ENCODE measurements at places on chromosomes 1 and 21.

- DNase-seq = no peak
Measured at GRCh38 chr21:17989780-17990179, 170.6 kb upstream of the C21orf91 start.

DNA sequence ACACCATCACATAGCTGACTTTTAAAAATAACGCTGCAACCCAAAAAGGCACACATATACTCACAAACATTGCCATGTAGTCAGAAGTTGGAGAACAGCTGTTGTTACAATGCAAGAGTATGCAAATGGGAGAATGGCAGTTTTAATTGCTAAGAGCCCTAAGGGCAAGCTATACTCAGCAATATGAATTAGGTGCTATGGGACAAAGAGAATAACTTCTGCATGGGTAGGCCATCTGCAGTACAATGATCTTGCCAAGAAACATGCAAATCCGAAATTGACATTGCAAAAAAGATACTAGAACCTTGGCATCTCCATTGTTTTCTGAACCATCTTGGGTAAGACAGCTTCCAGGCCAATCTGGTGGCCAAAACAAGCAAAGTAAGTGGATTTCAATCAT is 697.8 kb downstream of the LRRIQ3 start:
- no peak for DNase-seq

GRCh38 chr1:4322881-4323280 is 331.5 kb upstream of the AJAP1 start:
- no peak for DNase-seq

- no peak for DNase-seq
Measured at GRCh38 chr1:21378705-21379494, 61.0 kb upstream of the NBPF3 start.

DNA sequence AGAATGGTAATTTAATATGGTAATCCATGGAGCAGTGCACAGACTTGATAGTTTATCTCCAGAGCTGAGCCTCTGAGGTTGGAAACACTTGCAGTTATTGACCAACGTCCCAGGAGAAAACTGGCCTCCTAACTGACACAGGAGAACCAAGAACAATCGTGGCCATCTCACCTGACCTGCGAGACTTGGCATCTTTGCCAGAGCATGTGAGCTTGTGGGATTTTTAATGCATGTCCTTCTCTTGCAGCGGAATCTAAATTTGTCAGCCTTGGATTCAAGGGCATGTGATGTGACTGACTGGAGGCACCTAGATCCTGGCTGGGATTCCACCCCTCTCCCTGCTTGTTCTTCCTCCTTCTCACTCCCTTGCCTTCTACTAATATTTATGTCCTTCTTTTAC is 27.8 kb upstream of the SLC26A9 start:
- no peak for DNase-seq

- no peak for DNase-seq
Measured at GRCh38 chr1:156379420-156380165, 10.6 kb downstream of the RHBG start.

- no peak for DNase-seq
Measured at GRCh38 chr1:92973203-92973897, 12.1 kb upstream of the DIPK1A start.

- no peak for DNase-seq
Measured at GRCh38 chr1:228037401-228038386, 30.9 kb downstream of the WNT3A start.

DNA sequence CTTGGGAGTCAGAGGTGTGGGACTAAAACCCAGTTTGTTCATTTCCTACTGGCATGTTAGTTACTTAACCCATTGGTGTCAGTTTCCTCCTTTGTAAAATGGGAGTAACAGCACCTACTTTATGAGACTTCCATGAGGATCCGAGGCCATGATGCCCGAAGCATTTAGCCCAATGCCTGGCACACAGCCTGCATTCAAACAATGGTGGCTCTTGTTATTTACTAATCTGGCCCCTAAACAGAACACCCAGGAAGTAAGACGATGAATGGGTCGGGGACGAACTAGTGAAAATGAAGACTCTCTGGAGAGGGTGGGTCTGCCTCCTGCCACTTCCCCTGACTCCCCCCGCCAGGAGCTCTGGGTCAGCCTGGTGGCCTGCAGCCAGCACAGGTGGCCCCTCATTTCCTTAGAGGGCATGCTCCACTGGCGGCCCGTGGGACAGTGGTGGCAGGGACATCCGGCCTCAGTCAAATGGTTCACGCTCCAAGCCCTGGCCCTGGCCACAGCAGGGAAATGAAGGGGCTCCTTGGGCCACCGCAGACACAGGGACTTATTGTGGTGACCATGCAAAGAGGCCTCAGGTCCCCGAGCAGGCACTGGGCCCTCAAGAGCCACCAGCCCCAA is 9.5 kb upstream of the TAS1R2 start:
- no peak for DNase-seq

DNA sequence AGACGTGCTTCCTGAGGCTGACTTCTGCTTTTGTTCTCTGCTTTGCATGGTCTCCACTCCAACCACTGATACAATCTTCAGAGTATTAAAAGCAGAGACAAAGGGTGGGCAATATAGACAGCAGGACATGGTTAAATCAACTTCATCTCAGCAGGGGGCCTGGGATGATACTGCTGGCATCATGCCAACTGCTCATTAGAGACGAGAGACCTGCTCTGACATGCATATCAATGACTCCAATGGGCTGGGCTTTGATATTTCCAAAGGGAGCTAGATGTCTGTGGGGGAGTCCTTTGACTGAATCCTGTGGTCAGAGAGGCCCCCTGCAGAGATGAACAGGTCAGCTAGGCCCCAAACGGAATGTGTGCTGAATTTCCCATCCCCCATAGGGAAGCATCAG is 106.6 kb downstream of the ACTL8 start:
- no peak for DNase-seq

DNA sequence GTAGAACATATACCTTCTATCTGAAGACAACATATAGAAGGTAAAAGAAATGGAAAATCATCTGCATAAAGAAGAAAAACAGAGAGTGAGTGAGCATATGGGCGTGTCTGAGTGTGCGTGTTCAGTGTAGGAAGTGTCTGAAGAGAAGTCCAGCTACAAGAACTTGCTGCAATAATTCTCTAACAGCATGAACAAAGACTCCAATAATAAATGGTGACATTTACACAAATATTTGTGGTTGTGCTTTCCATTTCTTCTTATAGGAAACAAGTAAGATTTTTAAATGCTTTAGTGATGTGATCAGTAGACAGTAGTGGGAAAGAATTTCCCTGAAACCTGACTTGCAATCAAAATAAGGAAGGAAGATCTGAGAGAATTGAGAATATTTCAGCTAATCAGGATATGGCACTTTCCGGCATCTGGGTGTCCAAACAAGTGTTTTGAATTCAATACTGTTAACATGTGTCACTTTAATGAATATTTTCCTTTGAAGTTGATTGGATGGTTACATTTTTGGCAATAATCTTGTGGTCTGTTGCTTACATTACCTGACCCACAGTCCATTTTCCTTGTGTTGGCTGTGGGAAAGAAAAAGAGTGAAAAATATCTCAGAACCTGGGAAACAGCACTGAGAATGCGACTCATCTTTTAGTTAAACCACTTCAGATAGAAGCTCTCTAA is 154.0 kb downstream of the TGFB2 start:
- DNase-seq = peak; percentile 83

- no peak for DNase-seq
Measured at GRCh38 chr1:43645461-43645860, 4.5 kb upstream of the KDM4A start.

GRCh38 chr1:101137144-101138126 is 99.4 kb upstream of the S1PR1 start:
- peak; percentile 51 for DNase-seq

DNA sequence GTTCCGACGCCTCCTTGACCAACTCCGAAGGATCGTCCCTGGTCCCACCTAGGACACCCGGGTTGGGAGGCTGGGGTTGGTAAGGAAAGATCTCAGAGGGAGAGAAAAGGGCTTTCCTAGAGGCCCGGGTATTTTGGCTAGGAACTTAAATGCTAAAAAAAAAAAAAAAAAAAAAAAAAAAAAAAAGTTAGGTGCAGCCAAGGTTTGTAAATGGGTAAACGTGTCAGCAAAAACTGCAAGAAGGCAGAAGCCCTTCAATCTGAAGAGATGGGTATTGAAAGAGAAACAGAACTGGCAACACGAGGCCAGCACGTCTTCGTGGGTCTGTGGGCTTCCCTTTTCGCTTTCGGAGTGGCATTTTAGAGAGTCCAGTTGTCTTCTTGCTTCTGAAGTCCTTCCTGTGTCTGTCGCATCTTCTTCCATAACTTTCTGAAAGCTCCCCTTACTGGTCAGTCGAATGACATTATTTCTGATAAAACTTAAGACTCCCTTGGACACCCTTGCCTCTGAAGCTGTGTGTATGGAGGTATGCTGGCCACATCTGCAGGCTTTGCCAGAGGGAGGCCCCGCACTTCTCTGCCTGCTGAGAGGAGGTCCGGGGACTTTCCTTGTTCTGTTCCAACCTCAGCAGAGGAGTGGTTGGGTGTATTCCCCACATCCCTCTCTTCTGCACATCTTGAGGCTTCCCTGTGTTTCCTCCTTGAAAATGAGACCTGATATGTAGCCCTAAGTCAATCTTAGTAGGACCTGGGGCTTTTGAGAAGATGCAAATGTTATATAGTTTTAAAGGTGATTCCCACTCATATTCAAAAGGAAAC is 745 bp downstream of the RCSD1 start:
- no peak for DNase-seq

GRCh38 chr1:93519199-93519829 is 71.4 kb downstream of the FNBP1L start:
- no peak for DNase-seq

DNA sequence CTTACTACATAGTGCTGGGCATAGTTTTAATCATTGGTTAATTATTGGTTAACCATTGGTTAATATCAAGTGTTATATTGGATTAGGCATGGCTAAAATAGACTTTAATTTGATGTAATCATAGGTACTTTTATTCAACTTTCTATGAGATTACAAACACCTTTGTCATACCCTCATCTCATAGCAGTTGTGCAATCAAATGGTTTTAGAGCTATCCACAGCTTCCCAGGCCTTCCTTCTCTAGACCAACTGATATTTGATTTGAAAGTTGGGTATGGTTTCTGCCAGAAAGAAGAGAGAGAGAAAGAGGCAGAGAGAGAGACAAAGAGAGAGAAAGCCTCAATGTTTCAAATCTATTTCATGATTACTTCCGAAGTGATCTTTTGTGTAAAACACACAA is 9.6 kb upstream of the RGS1 start:
- no peak for DNase-seq

GRCh38 chr1:190068304-190068703 is 409.4 kb downstream of the BRINP3 start:
- no peak for DNase-seq

DNA sequence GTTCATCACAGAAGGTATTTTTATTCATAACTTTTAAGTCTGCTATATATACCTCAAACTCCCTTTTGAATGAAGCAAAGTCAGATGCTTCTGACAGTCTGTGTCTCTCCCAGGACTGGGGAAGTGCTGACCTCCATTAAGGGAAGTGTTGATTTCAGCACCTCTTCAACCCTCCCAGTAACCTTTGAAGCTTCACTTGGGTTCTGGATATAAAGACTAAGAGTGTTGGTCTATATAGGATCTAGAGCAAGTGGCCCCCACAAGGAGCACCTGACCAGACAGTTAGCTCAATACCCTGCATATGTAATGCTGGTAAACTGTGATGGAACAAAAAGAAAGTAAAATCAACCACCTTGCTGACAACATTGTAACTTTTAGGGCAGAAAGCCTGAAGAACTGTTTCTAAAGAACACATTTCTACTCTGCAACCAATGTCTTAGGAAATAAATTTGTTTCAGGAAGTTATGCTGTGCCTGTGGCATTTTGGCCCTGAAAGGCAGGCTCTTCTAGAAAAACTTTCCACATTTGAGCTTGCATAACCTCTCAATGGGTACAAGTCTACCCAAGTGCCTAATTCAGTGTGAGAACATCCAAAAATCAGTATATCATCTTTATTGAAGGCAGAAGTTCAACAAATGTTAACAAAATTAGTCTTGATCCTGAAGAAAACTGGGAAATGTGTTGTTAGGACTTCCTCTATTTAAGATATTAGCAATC is 865 bp upstream of the PTPN22 start:
- no peak for DNase-seq

- DNase-seq = no peak
Measured at GRCh38 chr1:162632698-162633080, 425 bp downstream of the DDR2 start.

DNA sequence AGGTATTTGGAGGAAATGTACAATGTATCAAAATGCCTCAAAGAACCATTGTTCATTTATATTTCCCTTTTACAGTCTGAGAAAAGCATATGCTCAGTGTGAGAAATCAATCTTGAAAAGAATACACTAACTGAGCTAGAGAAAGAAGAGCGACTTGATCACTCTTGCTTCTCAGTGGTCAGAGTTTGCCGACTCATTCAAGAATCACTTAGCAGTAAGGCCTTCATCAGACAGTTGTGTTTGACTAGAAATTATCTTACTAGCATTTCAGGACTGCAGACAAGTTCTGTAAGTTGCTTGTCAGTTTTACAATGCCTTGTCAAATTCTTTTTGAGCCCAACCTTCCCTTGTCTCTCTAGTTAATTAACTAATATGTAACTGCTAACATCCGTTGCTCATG is 12.9 kb downstream of the RGS18 start:
- no peak for DNase-seq

GRCh38 chr1:182035097-182035770 is 26.3 kb downstream of the ZNF648 start:
- no peak for DNase-seq

DNA sequence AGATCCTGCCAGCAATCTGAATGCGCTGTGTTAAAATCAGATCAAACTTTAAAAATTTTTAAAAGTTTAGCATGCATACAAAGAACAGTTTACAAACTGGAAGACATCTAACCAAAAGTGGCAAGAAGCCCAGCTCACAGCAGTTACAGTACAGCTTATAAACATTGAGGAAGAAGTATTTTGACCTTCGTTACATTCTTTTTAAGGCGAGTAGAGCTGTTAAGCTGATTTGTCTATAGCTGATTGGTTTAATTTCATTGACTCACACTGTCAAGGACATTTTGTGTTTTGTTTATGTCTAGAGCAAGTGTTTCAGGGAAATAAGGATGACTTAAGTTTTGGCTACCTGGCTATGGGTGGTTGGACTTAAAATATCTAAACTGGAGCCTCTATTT is 3.0 kb upstream of the PGM1 start:
- DNase-seq = no peak

DNA sequence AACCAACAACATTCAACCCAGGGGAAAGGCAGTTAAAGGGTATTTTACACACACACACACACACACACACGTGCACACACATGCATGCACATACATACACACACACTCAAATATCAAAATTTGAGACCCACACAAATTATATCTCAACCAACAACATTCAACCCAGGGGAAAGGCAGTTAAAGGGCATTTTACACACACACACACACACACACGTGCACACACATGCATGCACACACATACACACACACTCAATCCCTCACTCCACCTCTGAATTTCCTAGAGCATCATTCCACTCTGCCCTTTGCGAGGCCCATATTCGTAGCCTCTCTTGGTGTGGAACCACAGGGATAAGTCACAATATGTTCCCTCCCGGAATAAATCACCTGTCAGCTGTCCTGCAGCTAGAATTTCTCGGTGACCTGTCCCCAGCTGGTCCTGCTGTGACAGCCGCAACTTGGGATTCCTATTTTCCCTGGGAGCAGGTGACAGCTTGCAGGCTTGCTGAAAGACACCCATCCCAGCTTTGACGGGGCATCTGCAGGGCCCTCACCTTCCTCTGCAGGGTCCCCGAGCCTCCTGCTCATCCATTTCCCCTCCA is 122.7 kb downstream of the PSMG1 start:
- no peak for DNase-seq

GRCh38 chr21:42496839-42497202 is 797 bp upstream of the RSPH1 start:
- no peak for DNase-seq

GRCh38 chr21:32955311-32956060 is 70.2 kb upstream of the OLIG2 start:
- DNase-seq = no peak

- DNase-seq = no peak
Measured at GRCh38 chr1:96747565-96747964, 26.0 kb downstream of the PTBP2 start.
